ENCODE measurements at places on chromosomes 1 and 21.

GRCh38 chr1:213984387-213985208, 3.2 kb upstream of the PROX1 start:
- DNase-seq = peak; percentile 29

DNA sequence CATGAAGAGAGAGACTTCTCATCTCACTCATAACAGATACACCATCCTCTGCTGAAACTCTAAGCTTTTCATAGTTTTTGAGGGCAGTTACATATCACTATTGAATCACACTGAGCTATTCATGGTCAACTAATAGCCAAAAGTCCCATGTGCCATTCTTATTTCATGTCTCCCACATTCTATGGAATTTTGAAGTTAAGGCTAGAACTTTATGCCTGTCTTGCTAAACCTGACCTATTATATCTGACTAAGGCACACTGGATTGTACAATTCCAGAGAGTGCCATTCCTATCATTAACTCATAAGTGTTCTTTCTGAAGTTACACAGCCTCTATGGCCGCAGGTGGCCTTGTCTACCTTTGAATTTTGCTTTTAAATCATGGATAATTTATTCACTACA, 254.3 kb downstream of the PTPRC start:
- no peak for DNase-seq

- no peak for DNase-seq
These were observed 206.6 kb downstream of the APP start for GRCh38 chr21:25964015-25964414.

- DNase-seq = no peak
These were observed 122.2 kb downstream of the NOS1AP start for GRCh38 chr1:162191396-162192305.

DNA sequence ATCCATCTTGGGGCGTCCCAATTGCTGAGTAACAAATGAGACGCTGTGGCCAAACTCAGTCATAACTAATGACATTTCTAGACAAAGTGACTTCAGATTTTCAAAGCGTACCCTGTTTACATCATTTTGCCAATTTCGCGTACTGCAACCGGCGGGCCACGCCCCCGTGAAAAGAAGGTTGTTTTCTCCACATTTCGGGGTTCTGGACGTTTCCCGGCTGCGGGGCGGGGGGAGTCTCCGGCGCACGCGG, 282 bp upstream of the SOD1 start:
- no peak for DNase-seq
